ENCODE measurements at places on chromosomes 1 and 21.

- DNase-seq: no peak
Measured at GRCh38 chr1:210144736-210145135, 87.9 kb upstream of the SERTAD4 start.

DNA sequence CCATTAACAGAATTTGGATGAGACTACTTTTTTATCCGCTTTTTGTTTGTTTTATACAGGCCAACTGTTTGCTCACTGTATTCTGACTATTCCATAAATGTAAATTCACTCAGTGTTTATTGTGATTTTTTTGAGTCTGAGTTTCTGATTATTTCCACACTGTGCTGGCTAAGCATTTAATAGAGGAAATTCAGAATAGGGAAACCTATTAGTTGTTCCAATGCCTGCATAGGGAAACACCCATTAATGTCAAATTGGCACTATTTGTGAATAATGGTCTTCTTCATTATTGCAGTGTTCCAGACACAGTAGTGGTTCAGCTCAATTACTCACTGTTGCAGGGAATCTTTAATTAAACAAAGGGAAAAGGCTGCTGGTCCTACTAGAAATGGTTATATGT, 174.7 kb upstream of the SGIP1 start:
- DNase-seq: no peak

GRCh38 chr1:2866422-2867086, 65.1 kb upstream of the TTC34 start:
- no peak for DNase-seq

DNA sequence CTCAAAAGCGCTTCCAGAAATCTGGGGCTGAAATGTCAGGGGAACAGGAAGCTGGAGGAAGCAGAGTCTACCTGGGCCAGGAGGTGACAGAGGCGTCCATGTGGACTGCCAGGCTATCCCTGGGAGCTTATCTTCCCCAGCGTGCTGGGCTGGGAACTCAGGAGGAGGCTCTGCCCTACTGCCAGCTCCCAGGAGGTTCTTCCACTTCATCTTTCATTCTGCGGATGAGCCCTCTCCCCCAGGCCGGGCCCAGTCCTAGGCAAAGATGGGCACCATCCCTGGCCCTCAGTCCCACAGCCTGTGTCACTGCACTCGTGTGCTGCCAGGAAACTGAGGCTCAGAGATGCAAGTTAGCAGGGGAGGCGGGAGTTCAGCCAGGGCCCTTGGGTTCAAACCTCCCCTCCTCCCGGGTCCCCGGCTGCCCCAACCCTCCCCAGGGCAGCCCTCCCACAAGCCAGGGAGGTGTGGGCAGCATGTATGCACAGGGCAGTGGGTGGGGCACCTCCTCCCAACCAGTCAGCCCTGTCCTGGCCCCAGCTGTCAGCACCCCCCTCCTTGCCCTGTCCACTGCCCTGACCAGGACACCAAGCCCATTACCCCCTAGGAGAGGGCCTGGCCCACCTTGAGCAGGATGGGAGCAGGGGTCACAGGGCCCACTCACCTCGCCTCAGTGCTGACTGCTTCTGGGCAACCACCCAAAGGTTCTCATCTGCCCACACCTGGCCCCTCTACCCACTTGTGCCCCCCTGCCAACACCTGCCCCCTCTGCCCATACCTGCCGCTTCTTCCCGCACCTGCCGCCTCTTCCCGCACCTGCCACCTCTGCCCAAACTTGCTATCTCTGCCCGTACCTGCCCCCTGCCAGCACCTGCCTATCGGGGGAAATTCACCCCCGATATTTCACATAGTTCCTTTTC, 226.0 kb downstream of the NPHP4 start:
- DNase-seq: no peak

DNA sequence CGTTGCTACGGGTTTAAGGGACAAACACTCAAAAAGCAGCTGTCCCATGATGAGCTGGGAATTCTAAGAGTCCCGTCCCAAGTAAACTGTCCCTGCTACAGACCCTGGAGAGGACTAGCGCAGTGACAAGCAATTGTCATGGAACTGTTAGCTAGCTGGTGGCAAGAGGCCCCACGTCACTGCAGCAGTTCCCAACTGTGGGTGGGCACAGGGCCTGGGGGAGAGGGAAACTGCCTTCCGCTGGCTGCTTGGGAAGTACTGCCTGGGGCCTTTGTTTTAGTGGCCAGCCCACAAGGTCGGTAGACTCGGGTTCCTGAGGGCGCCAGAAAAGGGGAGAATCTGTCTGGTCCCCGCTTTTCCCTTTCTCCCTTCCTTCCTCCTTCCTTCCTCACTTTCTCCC, 97.4 kb downstream of the LACTBL1 start:
- DNase-seq: no peak

DNA sequence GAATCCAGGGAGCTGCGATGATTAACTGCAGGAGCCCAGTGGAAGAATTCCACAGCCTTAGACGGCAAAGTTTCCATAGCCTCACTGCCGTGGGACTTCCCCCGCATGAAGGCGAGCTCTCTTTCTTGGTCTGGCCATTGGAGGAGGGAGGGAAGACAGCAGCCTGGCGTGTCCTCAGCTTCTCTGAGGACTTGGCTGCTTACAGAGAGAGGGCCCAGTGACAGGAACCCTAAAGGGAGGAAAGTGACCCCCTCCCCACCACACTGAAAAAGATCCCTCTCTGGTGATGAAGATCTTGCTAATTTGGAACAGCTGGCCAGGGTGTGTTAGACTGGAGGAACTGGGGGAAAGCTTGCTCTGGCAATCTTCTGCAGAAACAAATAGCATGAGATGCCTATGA, 41.0 kb downstream of the ATP2B4 start:
- DNase-seq: no peak

- DNase-seq: no peak
Measured at GRCh38 chr1:198809247-198809646, 170.4 kb downstream of the PTPRC start.

DNA sequence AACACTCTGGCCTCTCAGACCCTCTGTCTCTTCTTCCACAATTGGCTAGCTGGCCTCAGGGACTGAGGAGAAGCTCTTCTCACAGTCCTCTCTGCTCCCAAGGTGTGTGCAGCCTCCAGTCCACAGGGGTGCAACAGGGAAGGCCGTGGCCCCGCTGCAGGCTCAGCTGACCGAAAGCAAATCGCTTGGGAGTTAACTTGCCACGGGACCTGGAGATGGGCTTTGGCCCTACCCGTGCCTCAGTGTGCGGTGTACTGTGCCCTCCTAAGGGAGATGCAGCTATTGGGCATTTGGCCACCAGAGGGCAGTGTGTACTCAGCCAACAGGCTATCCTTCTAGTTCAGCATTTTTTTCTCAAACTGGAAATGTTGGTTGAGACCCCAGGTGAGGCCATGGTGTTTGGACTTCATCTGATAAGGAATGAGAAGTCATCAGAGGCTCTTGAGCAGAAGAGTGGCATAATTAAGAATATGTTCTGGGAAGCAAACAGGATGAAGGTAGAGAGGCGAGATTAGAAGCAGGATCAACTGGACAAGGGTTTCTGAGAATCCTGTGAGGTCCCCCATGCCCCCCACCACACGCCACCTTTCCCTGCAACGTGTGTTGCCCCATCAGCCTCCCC, 42.5 kb upstream of the TMEM125 start:
- peak; percentile 89 for DNase-seq

DNA sequence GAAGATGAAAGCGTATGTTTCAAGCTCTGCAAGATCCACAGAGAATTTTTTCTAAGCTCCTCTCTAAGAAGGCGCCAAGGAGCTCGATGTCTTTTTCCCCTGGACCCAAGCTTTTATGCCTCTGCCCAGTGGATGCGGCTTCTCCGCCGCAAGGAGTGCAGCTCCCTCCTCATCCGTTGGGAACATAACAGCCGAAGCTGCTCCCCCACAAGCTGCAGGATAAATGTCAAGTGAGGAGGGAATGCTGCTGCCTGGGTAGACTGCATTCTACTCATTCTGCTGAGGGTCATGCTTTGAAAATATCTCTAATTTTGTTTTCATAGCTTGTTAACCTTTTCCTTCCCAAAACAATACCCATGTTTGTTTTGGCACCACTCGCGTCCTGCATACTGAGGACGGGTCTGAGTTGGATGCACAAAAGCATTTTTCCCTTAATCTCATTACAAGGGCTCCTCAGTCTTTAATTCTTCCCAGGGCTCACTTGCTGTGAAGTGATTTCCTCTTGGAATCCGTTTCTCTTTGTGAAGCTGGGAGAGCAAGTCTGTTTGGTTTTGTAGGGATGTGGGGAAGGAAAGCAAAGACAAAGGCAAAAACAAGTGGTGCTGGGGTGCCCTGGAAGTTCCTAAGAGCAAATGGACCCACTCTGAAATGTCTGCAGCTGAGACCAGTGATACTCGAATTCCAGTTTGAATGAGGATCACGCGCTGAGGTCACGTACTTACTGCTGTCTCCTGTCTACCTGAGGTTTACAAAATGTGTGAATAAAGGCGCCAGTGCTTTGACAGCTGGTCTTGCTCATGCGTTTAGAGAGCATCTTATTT, 134.0 kb upstream of the IRF2BP2 start:
- DNase-seq: peak; percentile 61

DNA sequence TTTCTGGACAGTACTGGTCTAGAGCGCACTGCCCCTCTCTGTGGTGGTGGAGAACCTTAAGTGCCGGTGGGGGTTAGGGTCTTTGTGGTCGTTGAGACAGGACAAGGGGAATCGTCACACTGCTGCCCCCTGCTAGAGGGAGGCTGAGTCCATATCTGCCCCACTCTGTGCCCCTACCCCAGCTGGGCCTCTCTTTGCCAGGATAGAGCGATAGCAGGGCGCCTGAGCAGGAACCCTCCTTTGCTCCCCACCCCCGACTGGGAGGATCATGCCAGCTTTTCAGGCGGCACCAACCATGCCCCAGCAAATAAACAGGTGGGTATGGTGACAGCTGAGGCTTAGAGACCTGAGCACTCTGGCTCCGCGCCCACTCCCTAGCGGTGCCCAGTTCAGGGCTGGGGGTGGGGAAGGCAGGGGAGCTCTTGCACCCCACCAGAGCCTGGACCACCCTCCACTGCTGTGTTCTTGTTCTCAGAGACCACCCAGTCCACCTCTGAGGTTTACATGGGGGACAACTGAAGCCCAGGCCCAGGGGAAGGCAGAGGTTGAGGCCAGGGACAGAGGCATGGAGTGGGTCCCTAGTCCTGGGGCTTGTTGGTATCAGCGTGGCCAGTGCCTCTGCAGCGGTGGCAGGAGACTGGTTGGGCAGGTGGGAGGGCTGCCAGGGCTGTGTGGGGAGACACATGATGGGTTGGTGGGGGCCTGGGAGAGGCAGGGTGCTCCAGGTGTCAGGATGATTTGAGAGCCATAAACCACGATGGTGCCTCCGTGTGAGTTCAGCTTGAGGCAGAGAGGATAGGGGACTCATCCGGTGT, 1.6 kb downstream of the PADI2 start:
- DNase-seq: no peak

- no peak for DNase-seq
Measured at GRCh38 chr1:178645157-178645807, 79.8 kb upstream of the RALGPS2 start.

DNA sequence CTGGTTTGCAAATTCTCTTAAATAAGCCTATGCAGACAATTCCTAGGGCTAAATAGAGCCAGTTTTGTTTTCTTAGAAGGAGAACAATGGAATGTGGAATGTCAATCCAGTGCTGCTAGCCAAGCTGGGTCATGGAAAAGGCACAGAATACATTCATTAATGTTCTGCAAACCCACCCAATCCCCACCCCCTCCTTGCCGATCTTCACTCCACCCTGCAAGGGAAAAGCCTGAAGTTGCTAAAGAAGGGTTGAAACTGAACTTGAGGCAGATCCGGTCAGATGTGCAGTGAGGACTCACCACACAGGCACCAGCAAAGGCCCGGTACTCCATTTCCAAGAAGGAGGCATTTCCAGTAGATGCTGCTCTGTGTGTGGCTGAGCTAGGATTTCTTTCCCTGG, 179.6 kb downstream of the PLPP3 start:
- DNase-seq: no peak

DNA sequence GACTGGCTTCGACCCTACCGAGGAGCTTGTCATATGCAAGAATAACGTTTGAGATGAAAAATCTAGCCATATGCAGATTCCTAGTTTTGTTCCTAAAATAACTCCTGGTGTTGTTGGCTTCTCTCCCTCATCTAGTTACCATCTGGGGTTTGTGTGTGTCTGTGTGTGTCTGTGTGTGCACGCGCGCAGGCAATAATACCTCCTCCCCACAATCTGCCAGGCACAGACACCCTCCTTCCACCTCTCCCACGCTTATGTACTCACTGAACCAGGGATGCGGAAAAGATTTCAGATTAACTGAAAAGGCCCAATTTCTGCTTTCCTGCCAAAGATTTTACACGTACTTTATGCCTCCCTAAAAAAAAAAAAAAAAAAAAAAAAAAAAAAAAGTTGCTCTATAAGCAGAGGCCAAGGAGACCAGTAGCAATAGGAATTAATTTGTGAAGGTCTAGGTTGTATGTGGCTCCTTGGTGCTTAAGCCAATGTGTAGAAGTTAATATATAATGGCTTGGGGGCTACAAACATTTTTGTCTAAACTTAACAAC, 452.7 kb downstream of the NUF2 start:
- no peak for DNase-seq

DNA sequence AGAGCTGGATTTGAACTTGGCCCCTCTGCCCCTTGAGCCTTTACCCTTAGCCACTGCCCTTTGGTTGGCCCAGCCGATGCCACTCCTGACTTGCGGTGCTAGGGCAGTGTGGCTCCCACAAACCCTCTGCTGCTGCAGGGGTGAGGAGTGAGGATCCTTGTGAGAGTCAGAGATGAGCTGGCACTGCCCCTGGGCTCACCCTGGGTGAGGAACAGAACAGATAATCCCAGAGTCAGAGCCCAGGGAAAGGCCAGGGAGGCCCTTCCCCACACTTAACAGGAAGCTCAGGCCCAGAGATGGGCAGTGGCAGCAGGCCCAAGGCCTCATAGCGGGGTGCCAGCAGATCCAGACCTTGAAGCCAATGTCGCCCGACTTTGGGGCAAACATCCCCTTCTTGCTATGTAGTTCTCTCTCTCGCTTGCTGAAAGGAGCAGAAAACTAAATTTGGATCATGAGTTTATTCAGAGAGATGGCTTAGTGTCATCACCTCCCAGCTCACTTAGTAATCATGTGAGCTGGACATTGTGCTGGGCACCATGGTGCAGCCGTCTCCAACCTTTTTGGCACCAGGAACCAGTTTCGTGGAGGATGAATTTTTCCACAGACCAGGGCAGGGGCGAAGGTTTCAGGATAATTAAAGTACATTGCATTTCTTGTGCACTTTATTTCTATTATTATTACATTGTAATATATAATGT, 81.4 kb downstream of the IGSF21 start:
- no peak for DNase-seq

DNA sequence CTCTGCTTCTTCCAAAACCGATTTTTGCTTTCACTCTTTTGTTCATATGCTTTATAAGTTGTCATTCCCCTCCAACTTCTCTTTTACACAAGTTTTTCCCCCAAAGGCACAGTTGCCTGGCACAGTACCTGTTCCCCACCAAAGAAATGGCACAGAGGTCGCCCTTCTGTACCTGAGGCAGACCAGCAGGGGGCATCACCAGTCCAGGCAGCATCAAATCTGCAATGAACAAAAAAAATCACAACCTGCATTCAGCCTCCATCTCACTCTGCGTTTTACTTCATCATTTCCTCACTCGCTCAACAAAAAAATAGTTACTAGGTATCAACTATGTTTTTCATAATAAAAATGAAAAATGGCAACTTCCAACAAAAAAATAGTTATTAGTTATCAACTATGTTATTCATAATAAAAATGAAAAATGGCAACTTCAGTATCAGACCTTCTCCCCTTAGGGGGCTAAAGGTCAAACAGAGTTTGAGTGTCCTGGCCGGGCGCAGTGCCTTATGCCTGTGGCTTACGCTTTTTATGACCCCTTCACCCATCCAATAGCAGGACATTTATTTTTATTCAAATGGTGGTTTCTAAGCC, 4.1 kb downstream of the EIF2D start:
- peak; percentile 43 for DNase-seq

GRCh38 chr1:39895731-39896480, 5.8 kb downstream of the MYCL start:
- no peak for DNase-seq

- peak; percentile 94 for DNase-seq
Measured at GRCh38 chr1:151165738-151166504, at the start of the genes LYSMD1 and SCNM1. LYSMD1 (minus strand) TSS chr1:151165902; CDS start chr1:151165258, 644 bp downstream. SCNM1 (plus strand) TSS chr1:151166144; CDS start chr1:151166153, 9 bp downstream.
